ENCODE measurements at places on chromosomes 2 and 18. TPM values are rescaled to one million over a fixed set of nuclear protein-coding genes. Genes with fewer than 3 reads are reported as not detected.

The DSC3 gene
- 17.0 TPM for total RNA-seq

The ARMC9 gene
- total RNA-seq: 4.0 TPM

The POTEJ gene
- total RNA-seq: not detected

The BOLL gene
- not detected for total RNA-seq

The NDC80 gene
- 0.44 TPM for total RNA-seq

The PSD4 gene
- total RNA-seq: 61.2 TPM

The RASGRP3 gene
- total RNA-seq: 9.3 TPM

The AAMP gene
- total RNA-seq: 151 TPM

GRCh38 chr2:161076936-161077335 is 83.3 kb upstream of the TANK start:
- peak overlapping the region; percentile 82 for H3K27ac ChIP-seq
- H3K4me1 ChIP-seq: no peaks in the 10 kb centered on the region
- no peaks in the 10 kb centered on the region for H3K36me3 ChIP-seq
- no peak for DNase-seq
- H3K27me3 ChIP-seq: no peaks in the 10 kb centered on the region

- peak overlapping the region; percentile 71 for H3K27ac ChIP-seq
- H3K4me1 ChIP-seq: no peaks in the 10 kb centered on the region
- no peaks in the 10 kb centered on the region for H3K36me3 ChIP-seq
- no peak for DNase-seq
- no peak overlapping the region for H3K4me3 ChIP-seq
Measured at GRCh38 chr2:109174626-109175349, 45.8 kb downstream of the SH3RF3 start.

DNA sequence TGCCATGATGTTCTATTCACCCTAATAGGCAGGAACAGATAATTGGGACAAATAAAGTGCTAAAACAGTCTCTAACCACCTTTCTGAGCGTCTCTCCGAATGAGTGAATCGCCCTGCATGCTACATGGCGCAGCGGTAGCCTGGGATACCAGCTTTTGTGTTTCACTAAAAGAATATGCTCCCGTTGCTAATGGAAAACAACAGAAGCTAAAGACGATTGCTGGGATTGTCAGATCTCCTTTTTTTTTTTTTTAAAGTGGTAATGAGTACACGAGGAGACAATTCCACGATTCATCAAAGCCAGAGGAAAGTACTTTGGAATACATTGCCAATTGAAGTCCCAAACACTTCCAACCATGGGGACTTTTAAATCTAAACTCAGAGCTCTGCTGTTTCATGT is 1815.3 kb upstream of the CELF4 start:
- H3K4me1 ChIP-seq: no peaks in the 10 kb centered on the region
- no peaks in the 10 kb centered on the region for H3K36me3 ChIP-seq
- H3K27me3 ChIP-seq: no peaks in the 10 kb centered on the region
- H3K4me3 ChIP-seq: no peak overlapping the region

GRCh38 chr2:100391735-100392515 is 25.5 kb downstream of the CHST10 start:
- peak; percentile 51 for DNase-seq
- H3K36me3 ChIP-seq: no peaks in the 10 kb centered on the region
- H3K27me3 ChIP-seq: no peaks in the 10 kb centered on the region
- H3K4me3 ChIP-seq: no peak overlapping the region
- H3K4me1 ChIP-seq: no peaks in the 10 kb centered on the region

GRCh38 chr2:234880551-234881211 is 71.1 kb upstream of the SH3BP4 start:
- H3K27ac ChIP-seq: no peak overlapping the region
- no peaks in the 10 kb centered on the region for H3K27me3 ChIP-seq
- H3K4me3 ChIP-seq: no peak overlapping the region
- no peaks in the 10 kb centered on the region for H3K4me1 ChIP-seq
- DNase-seq: no peak
- no peaks in the 10 kb centered on the region for H3K36me3 ChIP-seq

DNA sequence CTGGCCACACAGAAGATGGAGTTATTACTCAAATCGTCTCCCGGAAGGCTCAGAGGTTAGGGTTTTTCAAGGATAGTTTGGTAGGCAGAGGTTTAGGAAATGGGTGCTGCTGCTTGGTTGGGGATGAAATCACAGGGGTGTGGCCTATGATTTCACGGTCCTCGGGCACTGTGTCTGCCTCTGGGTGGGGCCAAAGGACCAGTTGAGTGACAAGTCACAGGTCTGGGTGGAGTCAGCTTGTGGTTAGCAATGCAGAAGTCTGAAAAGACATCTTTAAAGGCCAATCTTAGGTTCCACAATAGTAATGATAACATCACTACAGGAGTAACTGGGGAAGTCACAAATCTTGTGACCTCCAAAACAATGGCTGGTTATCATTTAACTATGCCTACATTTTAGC is 387.8 kb downstream of the ZNF521 start:
- H3K27ac ChIP-seq: no peak overlapping the region
- H3K4me1 ChIP-seq: no peaks in the 10 kb centered on the region
- no peak overlapping the region for H3K4me3 ChIP-seq
- no peak for DNase-seq
- H3K27me3 ChIP-seq: no peaks in the 10 kb centered on the region

DNA sequence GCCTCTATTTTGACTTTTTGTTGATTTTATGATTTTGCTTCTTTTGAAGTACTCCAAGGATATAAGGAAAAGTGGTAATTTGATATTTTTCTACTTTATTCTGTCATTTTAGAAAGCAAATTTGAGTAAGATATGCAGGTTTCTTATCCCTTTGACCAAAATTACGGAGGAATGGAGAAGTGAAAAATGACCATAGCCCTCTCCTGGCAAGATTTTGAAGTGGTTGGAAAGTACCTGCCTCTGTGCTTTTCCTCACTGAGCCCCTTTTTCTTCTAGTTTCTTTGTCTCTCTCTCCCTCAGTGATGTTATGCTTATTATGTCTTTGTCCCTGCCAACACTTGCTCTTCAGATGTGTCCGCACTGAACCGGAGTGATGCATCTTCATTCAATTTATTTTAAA is 898.1 kb downstream of the EPHA4 start:
- no peaks in the 10 kb centered on the region for H3K27me3 ChIP-seq
- no peaks in the 10 kb centered on the region for H3K36me3 ChIP-seq
- H3K4me3 ChIP-seq: no peak overlapping the region
- no peaks in the 10 kb centered on the region for H3K4me1 ChIP-seq

DNA sequence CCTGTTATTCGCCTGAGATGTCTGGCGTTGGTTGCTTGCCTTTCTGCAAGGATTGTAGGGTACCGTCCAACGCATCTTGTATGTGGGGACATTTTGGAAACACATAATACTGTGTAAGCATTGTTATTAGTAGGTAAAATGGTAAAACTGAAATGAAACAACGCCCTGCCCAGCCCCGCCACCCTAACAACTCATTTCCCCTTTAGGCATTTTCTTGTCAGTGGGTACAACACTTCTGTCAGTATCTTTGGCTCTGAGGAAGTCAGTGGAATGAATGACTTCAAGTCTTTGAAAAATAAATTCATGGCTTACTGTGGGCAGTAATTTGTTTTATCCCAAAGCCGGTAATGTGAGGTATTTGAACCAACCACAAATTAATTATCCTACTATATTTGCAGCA is 86.0 kb downstream of the FMNL2 start:
- DNase-seq: no peak
- H3K27ac ChIP-seq: no peak overlapping the region
- H3K36me3 ChIP-seq: no peaks in the 10 kb centered on the region
- H3K4me3 ChIP-seq: no peak overlapping the region
- H3K4me1 ChIP-seq: no peaks in the 10 kb centered on the region

- H3K4me1 ChIP-seq: no peaks in the 10 kb centered on the region
- no peaks in the 10 kb centered on the region for H3K27me3 ChIP-seq
- no peak overlapping the region for H3K4me3 ChIP-seq
- no peaks in the 10 kb centered on the region for H3K36me3 ChIP-seq
- DNase-seq: no peak
Measured at GRCh38 chr18:49910986-49911385, 97.7 kb upstream of the ACAA2 start.

DNA sequence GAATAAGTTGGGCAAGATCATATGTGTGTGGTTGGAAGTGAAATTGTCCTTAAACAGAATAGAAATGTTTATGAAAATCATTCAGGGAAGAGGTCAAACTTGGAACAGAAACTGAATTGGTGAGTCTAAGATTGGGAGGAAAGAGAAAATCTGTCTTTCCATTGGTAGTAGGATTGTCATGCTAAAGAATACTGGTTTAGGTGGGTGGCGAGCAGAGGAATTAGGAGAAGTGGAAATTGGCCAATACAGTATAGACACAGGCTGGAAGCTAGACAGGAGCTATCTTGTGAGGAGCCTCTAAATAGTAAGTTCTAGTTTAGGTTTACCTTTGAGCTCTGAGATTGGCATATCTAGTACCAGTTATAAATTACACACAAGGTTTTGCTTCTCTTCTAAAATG is 80.9 kb upstream of the KYNU start:
- no peak for DNase-seq
- H3K4me1 ChIP-seq: no peaks in the 10 kb centered on the region
- H3K27ac ChIP-seq: no peak overlapping the region
- no peaks in the 10 kb centered on the region for H3K36me3 ChIP-seq
- no peak overlapping the region for H3K4me3 ChIP-seq

- H3K27me3 ChIP-seq: no peaks in the 10 kb centered on the region
- H3K4me3 ChIP-seq: peak overlapping the region; percentile 52
- DNase-seq: peak; percentile 82
- H3K4me1 ChIP-seq: no peaks in the 10 kb centered on the region
- H3K27ac ChIP-seq: peak overlapping the region; percentile 98
Measured at GRCh38 chr2:174012347-174013314, 47.5 kb upstream of the SP3 start.

DNA sequence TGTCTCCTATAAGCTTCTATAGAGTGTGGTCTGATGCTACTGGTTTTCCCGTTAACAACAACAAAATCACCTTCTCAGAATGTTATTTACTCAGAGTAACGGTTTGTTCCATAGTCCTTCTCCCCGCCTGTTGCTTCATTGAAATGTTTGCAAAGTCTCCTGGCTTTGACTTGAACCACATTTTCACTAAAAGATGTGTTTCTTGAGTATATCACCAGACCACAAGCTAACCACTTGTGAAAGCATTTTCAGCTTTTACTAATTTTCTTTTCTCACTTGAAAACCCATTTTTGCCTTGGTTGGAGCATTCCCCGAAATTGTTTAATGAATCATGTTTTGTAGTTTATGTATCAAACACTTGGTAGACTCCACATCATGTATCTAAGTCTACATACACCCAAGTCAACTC is 121.2 kb downstream of the DPP4 start:
- H3K27me3 ChIP-seq: no peaks in the 10 kb centered on the region
- H3K4me1 ChIP-seq: no peaks in the 10 kb centered on the region
- no peaks in the 10 kb centered on the region for H3K36me3 ChIP-seq
- no peak for DNase-seq
- H3K4me3 ChIP-seq: no peak overlapping the region

GRCh38 chr2:233424154-233424951 is 70.1 kb downstream of the DGKD start:
- H3K36me3 ChIP-seq: no peaks in the 10 kb centered on the region
- H3K4me3 ChIP-seq: peak overlapping the region; percentile 20
- H3K27ac ChIP-seq: peak overlapping the region; percentile 65
- H3K27me3 ChIP-seq: no peaks in the 10 kb centered on the region
- DNase-seq: peak; percentile 67

DNA sequence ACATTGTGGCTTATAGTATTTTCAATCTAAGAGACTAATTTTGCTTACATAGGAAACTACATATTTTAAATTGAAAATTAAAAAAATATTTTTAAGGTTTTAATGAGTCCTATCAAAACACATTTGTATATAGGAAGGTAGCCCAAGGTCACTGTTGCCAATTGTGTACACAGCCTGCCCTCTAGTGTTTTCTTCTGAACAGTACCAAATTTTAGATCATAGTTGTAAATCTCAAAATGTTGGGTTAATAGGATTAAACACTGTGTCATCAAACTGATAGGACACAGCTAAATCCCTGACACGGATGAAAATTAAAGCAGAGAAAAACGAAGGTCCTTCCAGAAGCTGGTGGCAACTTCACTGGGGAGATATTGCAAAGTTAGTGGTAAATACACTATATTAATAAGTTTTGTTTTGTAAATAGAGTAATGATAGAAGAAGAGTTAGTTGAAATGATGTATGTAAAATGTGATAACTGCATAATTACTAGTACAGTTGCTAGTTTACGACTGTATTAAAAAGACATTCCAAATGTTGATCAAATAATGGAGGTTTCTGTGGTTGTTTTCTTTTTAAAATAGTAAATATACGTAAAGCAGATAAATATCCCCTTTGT is 19.7 kb downstream of the CLUL1 start:
- H3K36me3 ChIP-seq: no peaks in the 10 kb centered on the region
- H3K4me1 ChIP-seq: no peaks in the 10 kb centered on the region
- no peak for DNase-seq
- no peak overlapping the region for H3K4me3 ChIP-seq
- no peaks in the 10 kb centered on the region for H3K27me3 ChIP-seq
- H3K27ac ChIP-seq: no peak overlapping the region

GRCh38 chr2:96913398-96914202 is 43.7 kb upstream of the SEMA4C start:
- H3K4me3 ChIP-seq: peak overlapping the region; percentile 11
- no peaks in the 10 kb centered on the region for H3K36me3 ChIP-seq
- no peak for DNase-seq
- H3K4me1 ChIP-seq: no peaks in the 10 kb centered on the region

DNA sequence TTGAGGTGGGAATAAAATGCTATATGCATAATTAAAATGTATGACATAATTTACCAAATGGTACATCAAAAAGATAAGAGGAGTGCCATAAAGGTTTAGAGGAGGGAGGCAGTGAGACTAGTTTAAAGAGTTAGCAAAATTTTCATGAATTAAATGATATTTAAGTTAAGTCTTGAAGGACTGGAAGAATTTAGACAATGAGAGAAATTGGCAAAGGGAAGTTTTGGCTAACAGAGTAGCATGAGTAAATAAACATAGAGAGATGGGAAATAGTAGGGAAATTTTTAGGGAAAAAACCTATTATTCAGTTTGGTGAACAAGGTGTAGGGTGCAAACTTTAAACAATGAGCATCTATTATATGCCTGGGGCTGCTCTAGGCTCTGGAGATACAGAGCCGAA is 68.8 kb downstream of the CAVIN2 start:
- H3K4me3 ChIP-seq: no peak overlapping the region
- H3K36me3 ChIP-seq: no peaks in the 10 kb centered on the region
- H3K27me3 ChIP-seq: no peaks in the 10 kb centered on the region
- H3K27ac ChIP-seq: no peak overlapping the region
- H3K4me1 ChIP-seq: no peaks in the 10 kb centered on the region
- DNase-seq: no peak

- no peak for DNase-seq
- no peaks in the 10 kb centered on the region for H3K36me3 ChIP-seq
- H3K27me3 ChIP-seq: no peaks in the 10 kb centered on the region
- H3K4me3 ChIP-seq: no peak overlapping the region
- H3K4me1 ChIP-seq: no peaks in the 10 kb centered on the region
Measured at GRCh38 chr18:46720521-46720920, 36.3 kb downstream of the ST8SIA5 start.

DNA sequence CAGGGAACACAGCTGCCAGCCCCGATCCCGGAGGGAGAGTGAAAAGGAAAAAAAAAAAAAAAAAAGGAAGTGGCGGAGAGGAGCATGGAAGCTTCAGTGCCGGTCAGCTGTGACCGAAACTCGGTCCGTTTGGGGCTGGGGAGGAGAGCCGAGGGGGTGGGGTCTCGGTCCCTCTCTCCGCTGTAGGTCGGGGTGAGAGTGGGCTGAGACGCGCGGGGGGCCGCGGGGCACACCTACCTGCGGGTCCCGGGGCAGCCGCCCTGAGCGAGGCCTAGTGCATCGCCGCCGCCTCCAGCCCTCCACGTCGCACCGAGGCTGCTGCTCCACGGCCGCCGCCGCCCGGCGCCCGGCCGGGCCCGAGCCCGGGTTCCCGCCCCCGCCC is 536 bp downstream of the VPS54 start:
- peaks cover 18% of the 10 kb centered on the region for H3K4me1 ChIP-seq

- no peak for DNase-seq
- no peak overlapping the region for H3K27ac ChIP-seq
- H3K36me3 ChIP-seq: no peaks in the 10 kb centered on the region
- H3K4me1 ChIP-seq: no peaks in the 10 kb centered on the region
Measured at GRCh38 chr2:172013396-172013795, 13.6 kb downstream of the METAP1D start.
